ENCODE measurements at places on chromosomes 12 and 14. TPM values are rescaled to one million over a fixed set of nuclear protein-coding genes. Genes with fewer than 3 reads are reported as not detected.

Gene TRPV4
- total RNA-seq = 0.19 TPM

Gene PARPBP
- total RNA-seq = 16.2 TPM

Gene FBXO34
- total RNA-seq = 23.3 TPM

Gene PSMD9
- 70.7 TPM for total RNA-seq

Gene VWF
- 6.7 TPM for total RNA-seq

Gene OTUB2
- total RNA-seq = 0.52 TPM

Gene TPH2
- not detected for total RNA-seq

Gene FSCB
- not detected for total RNA-seq

Gene USP30
- total RNA-seq = 6.0 TPM

Gene KDM2B
- total RNA-seq = 26.4 TPM

Gene SRRM4
- total RNA-seq = under 0.01 TPM

Gene ADAM21
- total RNA-seq = 0.05 TPM

Gene AJUBA
- total RNA-seq = 14.4 TPM

Gene MUCL1
- total RNA-seq = 1.2 TPM

Gene PLD4
- 5.5 TPM for total RNA-seq

Gene SP7
- total RNA-seq = not detected

Gene SUSD6
- 7.8 TPM for total RNA-seq

Gene C12orf76
- total RNA-seq = 16.6 TPM

Gene AKAP3
- 0.76 TPM for total RNA-seq

Gene INHBC
- not detected for total RNA-seq

Gene ZNF839
- 8.3 TPM for total RNA-seq

Gene TCTN2
- total RNA-seq = 2.2 TPM

Gene FICD
- 3.7 TPM for total RNA-seq
